Naive B cell (primary cell): ENCODE measurements at places on chromosomes 3 and 15. TPM values are rescaled to one million over a fixed set of nuclear protein-coding genes. Genes with fewer than 3 reads are reported as not detected.

GRCh38 chr15:52735231-52736089 is 54.7 kb downstream of the ONECUT1 start:
- H3K27me3 ChIP-seq: no peaks in the 10 kb centered on the region
- H3K27ac ChIP-seq: peak overlapping the region; percentile 79
- peaks cover 24% of the 10 kb centered on the region for H3K4me1 ChIP-seq
- no peak overlapping the region for H3K4me3 ChIP-seq
- DNase-seq: peak; percentile 76

- no peaks in the 10 kb centered on the region for H3K4me1 ChIP-seq
- DNase-seq: no peak
- no peak overlapping the region for H3K4me3 ChIP-seq
- H3K36me3 ChIP-seq: no peaks in the 10 kb centered on the region
These were observed 82.8 kb downstream of the PLXNA1 start for GRCh38 chr3:127065561-127066290.

The GREM1 gene
- polyA plus RNA-seq: not detected

DNA sequence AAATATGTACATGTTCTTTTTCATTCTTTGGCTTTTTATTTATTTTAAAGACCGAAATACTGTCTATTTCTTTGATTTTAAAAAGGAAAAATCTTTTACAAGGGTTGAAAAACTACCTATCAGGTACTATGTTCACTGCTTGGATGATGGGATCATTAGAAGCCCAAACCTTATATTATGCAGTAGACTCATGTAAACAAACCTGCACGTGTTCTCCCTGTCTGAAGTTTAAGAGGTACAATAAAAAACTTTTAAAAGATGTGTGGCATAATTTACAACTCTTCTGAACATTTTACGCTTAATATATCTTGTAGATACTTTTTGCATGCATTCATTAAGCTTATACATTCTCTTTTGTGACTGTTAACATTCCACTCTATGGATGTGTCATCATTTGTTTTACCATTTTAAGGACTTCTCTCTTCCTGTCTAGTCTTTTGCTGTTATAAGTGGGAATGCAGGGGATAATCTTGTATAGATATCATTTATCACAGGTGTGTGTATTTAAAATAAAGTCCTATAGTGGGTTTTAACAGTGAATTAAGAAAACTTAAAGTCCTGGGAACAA is 6.2 kb downstream of the MGA start:
- H3K4me3 ChIP-seq: no peak overlapping the region
- DNase-seq: no peak
- peaks cover 8% of the 10 kb centered on the region for H3K36me3 ChIP-seq
- H3K4me1 ChIP-seq: peaks cover 66% of the 10 kb centered on the region

GRCh38 chr15:28456476-28457395 is 76.0 kb downstream of the GOLGA8G start:
- DNase-seq: no peak
- H3K27ac ChIP-seq: no peak overlapping the region
- peaks cover 5% of the 10 kb centered on the region for H3K4me1 ChIP-seq
- peaks cover 12% of the 10 kb centered on the region for H3K27me3 ChIP-seq
- H3K36me3 ChIP-seq: no peaks in the 10 kb centered on the region

GRCh38 chr3:64552160-64552559 is 135.6 kb downstream of the ADAMTS9 start:
- no peak overlapping the region for H3K27ac ChIP-seq
- no peaks in the 10 kb centered on the region for H3K36me3 ChIP-seq
- H3K4me1 ChIP-seq: no peaks in the 10 kb centered on the region
- peaks cover 9% of the 10 kb centered on the region for H3K27me3 ChIP-seq

- no peaks in the 10 kb centered on the region for H3K4me1 ChIP-seq
- H3K27me3 ChIP-seq: no peaks in the 10 kb centered on the region
- no peaks in the 10 kb centered on the region for H3K36me3 ChIP-seq
- no peak overlapping the region for H3K4me3 ChIP-seq
- H3K27ac ChIP-seq: no peak overlapping the region
- no peak for DNase-seq
These were observed 833.9 kb downstream of the TUSC7 start for GRCh38 chr3:117543521-117543920.

The MAP2K5 gene
- polyA plus RNA-seq: 23.1 TPM

The SOX2 gene
- polyA plus RNA-seq: not detected

- DNase-seq: no peak
- no peaks in the 10 kb centered on the region for H3K27me3 ChIP-seq
These were observed 241.4 kb upstream of the EOMES start for GRCh38 chr3:27963519-27963918.

GRCh38 chr15:48352474-48353072 is 21.3 kb downstream of the DUT start:
- H3K27me3 ChIP-seq: no peaks in the 10 kb centered on the region
- no peaks in the 10 kb centered on the region for H3K36me3 ChIP-seq
- peak; percentile 38 for DNase-seq
- no peak overlapping the region for H3K4me3 ChIP-seq
- no peaks in the 10 kb centered on the region for H3K4me1 ChIP-seq

The MESP1 gene
- 0.71 TPM for polyA plus RNA-seq

DNA sequence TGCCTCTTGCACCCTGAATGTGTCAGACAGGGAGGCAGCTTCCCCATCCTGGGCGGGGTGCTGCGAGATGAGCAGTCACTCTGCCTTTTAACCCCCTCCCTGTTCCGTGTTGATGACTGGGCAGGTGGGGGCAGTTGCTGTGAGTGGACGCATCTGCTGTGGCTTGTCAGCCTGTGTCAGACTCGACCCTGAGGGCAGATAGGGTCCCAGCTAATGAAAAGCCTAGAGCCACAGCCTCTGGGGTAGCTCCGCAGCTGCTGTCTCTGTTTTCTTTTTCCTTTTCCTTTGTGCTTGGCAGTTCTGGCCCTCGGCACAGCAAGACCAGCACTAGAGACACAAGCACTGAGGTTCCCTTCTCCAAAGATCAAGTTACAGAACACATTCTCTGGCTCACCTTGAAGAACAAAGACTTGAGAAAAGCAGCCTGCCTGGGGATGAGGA is 43.0 kb upstream of the GLCE start:
- H3K4me1 ChIP-seq: peaks cover 3% of the 10 kb centered on the region
- no peak overlapping the region for H3K4me3 ChIP-seq
- no peak overlapping the region for H3K27ac ChIP-seq
- peaks cover 44% of the 10 kb centered on the region for H3K27me3 ChIP-seq
- H3K36me3 ChIP-seq: no peaks in the 10 kb centered on the region

The LIPC gene
- 0.33 TPM for polyA plus RNA-seq

The CCR3 gene
- 0.57 TPM for polyA plus RNA-seq

DNA sequence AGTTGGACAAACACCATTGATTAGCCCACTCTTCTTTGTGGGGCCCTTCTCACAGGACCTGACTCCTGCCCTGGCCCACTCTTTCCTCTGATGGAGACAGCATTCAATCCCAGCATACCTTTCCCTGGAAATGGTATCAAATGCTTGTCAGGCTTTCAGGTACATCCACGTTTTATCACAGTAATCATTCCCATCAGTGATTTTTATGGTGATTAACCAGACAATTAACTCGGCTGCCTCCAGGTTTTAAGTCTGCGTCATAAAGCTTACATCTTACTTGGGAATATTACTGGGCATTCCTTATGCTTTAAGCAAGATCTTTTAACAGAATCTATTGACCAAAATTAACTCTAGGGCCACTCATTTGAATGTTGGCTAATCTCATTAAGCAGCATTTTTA is 33.4 kb downstream of the LRRK1 start:
- no peak for DNase-seq
- H3K36me3 ChIP-seq: no peaks in the 10 kb centered on the region
- H3K27ac ChIP-seq: no peak overlapping the region

The MYO5C gene
- polyA plus RNA-seq: 0.25 TPM

GRCh38 chr15:68340726-68341671 is 63.5 kb downstream of the FEM1B start:
- H3K4me3 ChIP-seq: no peak overlapping the region
- no peaks in the 10 kb centered on the region for H3K4me1 ChIP-seq
- no peaks in the 10 kb centered on the region for H3K36me3 ChIP-seq

The IL17RC gene
- polyA plus RNA-seq: 9.1 TPM

DNA sequence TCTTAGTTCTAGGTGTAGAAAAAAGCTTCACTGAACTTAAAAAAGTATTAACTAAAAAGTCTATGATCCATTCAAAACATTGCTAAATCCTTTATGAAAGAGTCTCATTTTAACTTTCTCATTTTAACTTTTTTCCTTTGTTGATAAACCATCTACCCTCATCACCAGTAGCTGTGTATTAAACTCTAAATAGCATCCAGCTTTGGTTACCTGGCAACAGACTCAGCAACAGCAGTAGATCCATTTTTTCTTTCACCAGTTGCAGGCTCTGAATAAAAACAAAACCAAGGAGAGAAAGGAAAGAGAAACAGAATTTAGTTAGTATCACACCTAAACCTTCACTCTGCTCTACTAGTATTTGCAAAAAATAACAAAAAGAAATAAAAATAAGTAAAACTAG is 51.6 kb downstream of the TP53BP1 start:
- no peak for DNase-seq
- H3K36me3 ChIP-seq: peaks cover 21% of the 10 kb centered on the region
- no peaks in the 10 kb centered on the region for H3K27me3 ChIP-seq
- peaks cover 4% of the 10 kb centered on the region for H3K4me1 ChIP-seq
- no peak overlapping the region for H3K27ac ChIP-seq

GRCh38 chr3:173401369-173401768 is 3.8 kb downstream of the NLGN1 start:
- H3K4me1 ChIP-seq: peaks cover 12% of the 10 kb centered on the region
- no peak overlapping the region for H3K27ac ChIP-seq
- peaks cover 11% of the 10 kb centered on the region for H3K36me3 ChIP-seq
- no peak for DNase-seq
- peaks cover 43% of the 10 kb centered on the region for H3K27me3 ChIP-seq

The ADGRG7 gene
- not detected for polyA plus RNA-seq

DNA sequence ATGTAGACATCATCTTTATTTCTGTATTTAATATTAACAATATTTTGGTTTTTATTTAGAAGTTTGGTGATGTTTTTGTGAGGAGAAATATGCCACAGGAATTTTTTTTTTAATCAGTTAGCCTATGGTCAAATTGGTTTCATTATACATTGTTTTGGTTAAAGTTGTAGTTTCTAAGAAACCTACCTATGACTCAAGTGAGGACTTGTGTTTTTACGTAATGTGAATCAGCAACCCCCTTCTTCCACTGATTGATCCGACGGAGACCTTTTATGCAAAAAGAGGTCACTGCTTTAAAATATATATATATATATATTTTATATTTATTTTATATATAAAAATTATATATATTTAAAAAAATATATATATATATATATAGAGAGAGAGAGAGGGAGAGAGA is 698.1 kb downstream of the FHIT start:
- no peak overlapping the region for H3K27ac ChIP-seq
- H3K27me3 ChIP-seq: no peaks in the 10 kb centered on the region
- no peak for DNase-seq
- H3K36me3 ChIP-seq: peaks cover 10% of the 10 kb centered on the region
- H3K4me3 ChIP-seq: no peak overlapping the region
- H3K4me1 ChIP-seq: peaks cover 15% of the 10 kb centered on the region

DNA sequence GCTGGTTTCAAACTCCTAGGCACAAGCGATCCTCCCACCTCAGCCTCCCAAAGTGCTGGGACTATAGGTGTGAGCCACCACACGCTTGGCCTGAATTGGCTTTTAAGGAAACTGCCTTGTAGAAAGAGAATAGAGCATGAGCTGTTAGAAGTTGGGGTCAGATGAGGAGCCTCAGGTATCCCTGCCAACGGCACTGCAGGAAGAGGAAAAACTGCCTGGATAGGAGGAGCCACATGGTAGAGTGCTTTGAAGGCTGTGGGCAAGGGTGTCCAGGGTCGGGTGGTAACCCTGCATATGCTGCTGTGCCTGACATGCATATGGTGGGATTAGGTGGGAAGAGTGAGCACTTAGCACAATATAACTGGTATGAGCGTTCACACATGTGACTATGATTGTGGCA is 55.0 kb downstream of the BSN start:
- no peak overlapping the region for H3K27ac ChIP-seq
- H3K4me1 ChIP-seq: no peaks in the 10 kb centered on the region
- no peak for DNase-seq
- no peak overlapping the region for H3K4me3 ChIP-seq

DNA sequence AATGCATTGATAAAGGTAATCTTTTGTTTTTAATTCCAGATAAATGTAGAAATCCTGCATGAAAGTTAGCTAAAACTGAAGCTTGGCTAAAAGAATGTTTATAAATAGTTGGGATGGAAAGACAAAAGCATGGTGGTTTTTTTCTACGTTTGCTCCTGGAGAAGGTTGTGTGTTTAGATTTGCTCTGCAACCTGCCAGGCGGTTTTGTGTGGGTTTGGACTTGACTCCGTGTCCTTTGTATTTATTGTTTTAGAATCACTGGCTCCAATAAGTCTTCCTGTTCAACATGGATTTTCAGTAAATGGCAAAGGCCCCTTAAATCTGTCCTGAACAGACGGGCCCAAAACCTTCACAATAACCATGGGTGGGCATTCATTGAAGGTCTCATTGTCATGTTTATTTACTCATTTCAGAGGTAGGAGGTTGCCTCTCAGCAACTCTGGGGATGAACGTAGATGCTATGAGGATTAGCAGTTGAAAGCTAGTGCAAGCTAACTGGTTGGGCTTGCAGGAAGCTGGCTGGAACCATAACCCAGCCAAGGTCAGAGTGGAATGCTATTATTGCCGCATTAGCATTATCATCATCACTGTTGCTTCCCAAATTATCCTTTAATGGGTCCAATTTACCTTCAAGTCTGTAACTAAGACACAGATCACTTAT is 60.6 kb upstream of the ADAMTS9 start:
- H3K4me1 ChIP-seq: no peaks in the 10 kb centered on the region
- no peak overlapping the region for H3K27ac ChIP-seq
- DNase-seq: no peak

DNA sequence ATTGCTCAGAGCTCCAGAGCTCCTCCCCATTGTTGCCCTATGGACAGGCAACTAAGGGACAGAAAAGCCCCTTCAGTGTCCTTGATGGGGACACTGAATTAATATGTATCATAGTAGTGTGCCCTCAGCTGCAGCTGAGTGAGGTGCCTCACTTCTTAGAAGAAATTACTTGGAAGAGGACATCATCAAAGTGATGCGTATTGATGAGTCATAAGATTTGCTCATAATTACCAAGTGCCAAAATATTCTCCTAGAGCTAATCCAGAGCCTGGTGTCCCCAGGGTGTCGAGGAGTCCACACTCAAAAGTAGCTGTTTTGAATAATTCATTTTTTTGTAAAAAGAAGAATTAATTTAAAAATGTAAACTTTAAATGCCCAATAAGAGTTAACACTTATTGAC is 200.7 kb upstream of the SEMA6D start:
- H3K36me3 ChIP-seq: no peaks in the 10 kb centered on the region
- H3K4me3 ChIP-seq: no peak overlapping the region
- H3K4me1 ChIP-seq: no peaks in the 10 kb centered on the region
- H3K27me3 ChIP-seq: no peaks in the 10 kb centered on the region

GRCh38 chr3:161598639-161599038 is 102.0 kb downstream of the OTOL1 start:
- no peaks in the 10 kb centered on the region for H3K36me3 ChIP-seq
- no peak overlapping the region for H3K4me3 ChIP-seq
- H3K27me3 ChIP-seq: no peaks in the 10 kb centered on the region
- no peaks in the 10 kb centered on the region for H3K4me1 ChIP-seq
- DNase-seq: no peak

The BCL2A1 gene
- 58.4 TPM for polyA plus RNA-seq

The ZNF620 gene
- polyA plus RNA-seq: 3.4 TPM

- no peaks in the 10 kb centered on the region for H3K36me3 ChIP-seq
- H3K27me3 ChIP-seq: no peaks in the 10 kb centered on the region
- H3K27ac ChIP-seq: peak overlapping the region; percentile 98
- peaks cover 55% of the 10 kb centered on the region for H3K4me1 ChIP-seq
These were observed 175.3 kb downstream of the XXYLT1 start for GRCh38 chr3:195095704-195096036.

GRCh38 chr3:101518421-101518871 is 5.4 kb upstream of the SENP7 start:
- H3K27me3 ChIP-seq: peaks cover 5% of the 10 kb centered on the region
- DNase-seq: no peak

- no peaks in the 10 kb centered on the region for H3K27me3 ChIP-seq
- H3K4me1 ChIP-seq: peaks cover 9% of the 10 kb centered on the region
- H3K4me3 ChIP-seq: no peak overlapping the region
- DNase-seq: no peak
These were observed 46.4 kb downstream of the TMEM44 start for GRCh38 chr3:194586836-194587235.
